Progenitor cell of endocrine pancreas (in vitro differentiated cells): ENCODE measurements at places on chromosomes 4 and X. TPM values are rescaled to one million over a fixed set of nuclear protein-coding genes. Genes with fewer than 3 reads are reported as not detected.

PITX2 gene
- 5.3 and 7.4 TPM in 2 replicates for total RNA-seq

CENPE gene
- total RNA-seq = 16.5 and 17.0 TPM in 2 replicates

REELD1 gene
- not detected in 2 replicates for total RNA-seq

TRPC3 gene
- total RNA-seq = 0.84 TPM in 2 replicates

DNA sequence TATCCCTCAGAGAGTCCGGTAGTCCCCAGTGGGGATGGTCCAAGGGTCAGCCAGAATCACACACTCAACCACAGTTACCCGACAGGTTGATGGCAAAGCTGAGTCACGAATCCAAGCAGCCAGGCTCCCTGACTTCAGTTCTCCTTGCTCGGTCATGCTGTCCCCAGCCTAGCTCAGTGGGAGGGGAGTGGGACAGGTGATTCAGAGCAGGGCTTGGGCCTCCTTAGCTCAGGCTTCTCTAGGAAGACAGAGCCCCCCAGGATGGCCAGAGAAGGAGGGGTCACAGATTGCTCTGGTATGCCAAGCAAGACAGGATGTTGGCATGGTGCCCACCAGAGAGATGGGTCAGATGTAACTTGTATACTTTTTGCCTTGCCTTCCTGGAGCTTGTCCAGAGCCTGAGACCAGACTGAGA lies 66.5 kb downstream of the EFNB1 start:
- H3K27me3 ChIP-seq = peaks cover 9% of the 10 kb centered on the region
- no peak overlapping the region for H3K4me3 ChIP-seq
- H3K36me3 ChIP-seq = peaks cover 2% of the 10 kb centered on the region
- H3K27ac ChIP-seq = no peak overlapping the region

DNA sequence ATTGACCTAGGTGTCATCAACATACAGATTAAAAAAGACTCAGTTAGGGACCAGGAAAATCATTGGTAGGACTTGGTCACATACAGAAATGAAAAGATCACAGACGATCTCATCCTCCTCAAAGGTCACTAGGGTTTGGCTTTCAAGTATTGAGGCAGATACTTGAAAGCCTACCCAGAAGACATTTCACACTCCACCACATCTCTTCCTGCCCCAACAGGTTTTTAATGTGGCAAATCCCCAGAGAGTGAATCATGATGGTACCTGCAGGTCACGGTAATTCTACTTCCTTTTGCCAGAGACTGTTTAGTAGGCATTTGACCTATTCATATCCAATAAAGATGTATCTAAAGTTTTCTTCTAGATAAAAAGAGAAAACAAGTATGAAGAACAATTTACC lies 44.1 kb downstream of the INPP4B start:
- no peak overlapping the region for H3K4me3 ChIP-seq
- no peaks in the 10 kb centered on the region for H3K36me3 ChIP-seq
- H3K27ac ChIP-seq = no peak overlapping the region
- H3K4me1 ChIP-seq = no peaks in the 10 kb centered on the region
- DNase-seq = no peak
- peaks cover 3% of the 10 kb centered on the region for H3K27me3 ChIP-seq

- no peak for DNase-seq
- H3K36me3 ChIP-seq = no peaks in the 10 kb centered on the region
- no peak overlapping the region for H3K27ac ChIP-seq
- peaks cover 3% of the 10 kb centered on the region for H3K27me3 ChIP-seq
Observed at GRCh38 chr4:11106190-11106589, 322.5 kb downstream of the HS3ST1 start.

GRCh38 chr4:89913623-89914022 lies 19.0 kb downstream of the MMRN1 start:
- no peak for DNase-seq
- no peak overlapping the region for H3K27ac ChIP-seq
- H3K27me3 ChIP-seq = no peaks in the 10 kb centered on the region
- no peak overlapping the region for H3K4me3 ChIP-seq
- no peaks in the 10 kb centered on the region for H3K36me3 ChIP-seq

GRCh38 chrX:27966955-27967354 lies 14.3 kb downstream of the DCAF8L1 start:
- H3K27ac ChIP-seq = no peak overlapping the region
- H3K36me3 ChIP-seq = peaks cover 4% of the 10 kb centered on the region
- H3K27me3 ChIP-seq = no peaks in the 10 kb centered on the region
- no peak overlapping the region for H3K4me3 ChIP-seq
- peaks cover 10% of the 10 kb centered on the region for H3K4me1 ChIP-seq
- DNase-seq = no peak

DNA sequence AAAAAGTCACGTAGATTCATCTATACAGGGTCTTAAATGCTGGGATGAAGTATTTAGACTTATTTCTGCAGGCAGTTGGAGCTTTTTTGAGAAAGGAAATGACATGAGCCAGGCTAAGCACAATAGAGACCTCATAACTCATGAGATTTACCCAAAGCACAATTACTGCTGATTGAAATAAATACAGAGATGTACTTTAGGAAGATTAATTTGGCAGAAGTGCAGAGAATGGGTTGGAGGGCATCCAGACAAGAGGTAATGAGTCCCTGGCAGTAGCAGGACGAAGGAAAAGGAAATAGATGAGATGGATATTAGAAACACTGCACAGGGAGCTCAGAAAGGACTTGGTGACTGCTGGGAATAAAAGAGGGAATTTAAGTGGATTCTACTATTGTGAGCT lies 129.1 kb downstream of the SHROOM4 start:
- no peak overlapping the region for H3K27ac ChIP-seq
- no peak for DNase-seq
- no peaks in the 10 kb centered on the region for H3K4me1 ChIP-seq
